COLO829 (cell line): ENCODE measurements at places on chromosomes 2 and 18.

DNA sequence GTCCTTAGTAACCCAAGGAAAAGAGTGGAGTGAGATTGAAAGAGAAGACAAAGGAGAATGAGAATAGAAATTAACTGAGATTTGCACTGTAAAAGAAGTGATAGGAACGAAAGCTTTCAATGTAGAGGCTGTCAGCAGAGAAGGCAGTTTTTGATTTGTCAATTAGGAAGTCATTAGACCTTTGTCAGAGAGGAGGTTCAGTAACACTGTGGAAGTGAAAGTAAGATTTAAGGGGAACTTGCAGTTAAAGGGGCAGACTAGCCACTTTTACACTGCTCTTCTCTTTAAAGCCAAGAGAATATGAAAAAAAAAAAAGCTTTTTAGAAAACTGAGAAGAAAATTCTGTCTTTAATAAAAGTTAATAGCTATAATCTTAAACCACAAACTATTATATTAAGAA, 11.5 kb upstream of the KYNU start:
- DNase-seq = no peak

GRCh38 chr2:147051814-147052213, 793.0 kb upstream of the ACVR2A start:
- no peak for DNase-seq

DNA sequence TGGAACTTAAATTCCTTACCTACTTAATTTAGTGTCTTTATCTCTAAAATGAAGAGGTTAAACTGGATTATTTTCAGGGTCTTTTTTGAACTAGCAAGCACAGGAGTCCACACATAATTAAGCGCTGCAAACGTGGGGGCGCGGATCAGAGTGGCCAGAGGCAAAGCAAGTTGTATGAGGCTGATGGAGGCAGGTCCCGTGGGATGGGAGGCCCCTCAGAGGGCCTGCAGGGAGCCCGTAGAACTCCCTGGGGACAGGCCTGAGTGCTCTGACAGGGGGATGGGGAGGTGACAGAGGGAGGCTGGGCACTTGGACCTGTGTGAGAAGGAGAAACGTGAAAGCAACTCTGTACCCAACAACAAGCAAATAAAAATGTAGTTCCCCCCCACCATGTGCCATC, 177.8 kb downstream of the ACKR3 start:
- DNase-seq = no peak

GRCh38 chr2:109350526-109350925, 221.5 kb downstream of the SH3RF3 start:
- DNase-seq = no peak

DNA sequence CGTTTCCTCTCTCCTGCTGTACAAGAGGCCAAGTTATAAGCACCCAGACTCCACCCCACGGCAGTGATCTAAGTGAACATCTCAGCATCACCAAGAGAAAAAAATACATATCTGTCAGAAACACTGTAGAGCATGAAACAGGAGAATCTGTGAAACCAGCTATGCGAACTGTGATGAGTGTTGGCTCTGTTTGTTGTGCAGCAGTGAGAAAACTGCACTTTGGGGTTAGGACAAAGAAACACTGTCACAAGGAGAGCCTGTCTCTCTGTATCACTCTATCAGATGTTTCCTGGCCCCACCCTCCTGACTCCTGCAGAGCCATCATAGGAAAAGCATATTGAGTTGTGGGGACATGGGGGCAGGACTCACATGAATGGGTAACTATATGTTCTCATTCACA, 87.1 kb downstream of the LAMA3 start:
- DNase-seq = peak; percentile 71

DNA sequence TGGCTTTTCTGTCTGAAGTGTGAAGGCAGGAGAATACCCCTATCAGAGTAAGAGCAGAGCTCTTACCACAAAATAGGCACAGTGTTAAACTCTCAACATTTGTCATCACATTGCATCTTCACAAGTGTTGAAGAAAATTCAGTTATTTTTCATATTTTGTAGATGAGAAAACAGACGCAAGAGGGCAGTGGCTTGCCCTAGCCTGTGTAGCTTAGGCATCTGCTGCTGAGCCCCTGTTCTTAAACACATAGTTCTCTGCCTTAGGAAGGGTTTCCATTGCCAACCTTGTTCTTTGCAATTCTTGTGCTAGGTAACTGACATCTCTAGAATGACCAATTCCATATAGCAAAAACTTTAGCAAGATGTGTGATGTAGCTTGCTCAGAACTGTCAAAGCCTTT, 112.7 kb upstream of the RMDN2 start:
- no peak for DNase-seq

DNA sequence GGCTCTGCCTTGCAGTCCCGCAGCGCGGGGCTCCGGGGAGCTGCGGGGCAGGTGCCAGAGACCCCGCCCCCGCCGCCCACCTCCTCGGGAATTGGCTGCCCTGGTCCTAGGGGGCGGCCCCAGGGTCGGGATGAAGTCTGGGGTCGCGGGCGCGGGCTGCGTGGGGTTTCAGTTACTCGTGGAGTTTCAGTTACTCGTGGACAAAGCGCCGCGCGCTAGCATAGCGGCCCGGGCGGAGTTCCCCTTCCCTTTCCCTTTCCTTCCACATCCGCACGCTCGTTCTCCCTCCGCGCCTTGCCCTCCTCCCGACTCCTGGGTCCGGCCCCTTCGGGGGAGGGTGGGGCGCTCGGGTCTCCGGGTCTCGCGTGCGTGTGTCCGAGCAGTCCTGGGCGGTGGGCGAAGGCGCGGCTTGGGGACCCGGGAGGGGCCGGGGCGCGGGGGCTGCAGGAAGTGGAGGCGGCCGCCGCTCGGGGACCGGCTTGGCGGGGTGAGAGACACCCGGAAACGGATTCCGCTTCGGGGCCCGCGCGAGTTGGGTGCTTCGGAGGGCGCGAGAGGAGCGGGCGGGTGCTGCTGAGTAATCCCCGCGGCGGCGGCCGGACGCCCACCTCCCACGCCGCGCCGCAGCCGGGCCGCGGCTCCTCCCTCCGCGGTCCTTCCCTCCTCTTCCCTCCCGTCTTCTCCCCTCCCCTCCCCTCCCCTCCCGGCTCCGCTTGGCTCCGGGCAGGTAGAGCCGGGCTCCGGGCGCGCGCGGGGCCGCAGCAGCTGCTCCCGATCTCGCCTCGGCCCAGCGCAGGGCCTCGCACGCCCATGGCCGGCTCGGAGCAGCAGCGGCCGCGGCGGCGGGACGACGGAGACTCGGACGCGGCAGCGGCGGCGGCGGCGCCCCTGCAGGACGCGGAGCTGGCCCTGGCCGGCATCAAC, at the start of gene TTC39C:
TSS of gene TTC39C (plus strand) at position 693 of the 924 bp plus-strand sequence. CDS start at position 811, 118 bp downstream.
- DNase-seq = peak; percentile 28

- no peak for DNase-seq
Measured at GRCh38 chr2:157052685-157053224, 204.8 kb upstream of the GALNT5 start.
